ENCODE measurements at places on chromosomes 3 and 15.

- peak; percentile 40 for DNase-seq
These were observed 1.3 kb downstream of the LRRC15 start for GRCh38 chr3:194367992-194368841.

- DNase-seq, result no peak
These were observed 74.0 kb upstream of the CNTN4 start for GRCh38 chr3:2024713-2025112.

DNA sequence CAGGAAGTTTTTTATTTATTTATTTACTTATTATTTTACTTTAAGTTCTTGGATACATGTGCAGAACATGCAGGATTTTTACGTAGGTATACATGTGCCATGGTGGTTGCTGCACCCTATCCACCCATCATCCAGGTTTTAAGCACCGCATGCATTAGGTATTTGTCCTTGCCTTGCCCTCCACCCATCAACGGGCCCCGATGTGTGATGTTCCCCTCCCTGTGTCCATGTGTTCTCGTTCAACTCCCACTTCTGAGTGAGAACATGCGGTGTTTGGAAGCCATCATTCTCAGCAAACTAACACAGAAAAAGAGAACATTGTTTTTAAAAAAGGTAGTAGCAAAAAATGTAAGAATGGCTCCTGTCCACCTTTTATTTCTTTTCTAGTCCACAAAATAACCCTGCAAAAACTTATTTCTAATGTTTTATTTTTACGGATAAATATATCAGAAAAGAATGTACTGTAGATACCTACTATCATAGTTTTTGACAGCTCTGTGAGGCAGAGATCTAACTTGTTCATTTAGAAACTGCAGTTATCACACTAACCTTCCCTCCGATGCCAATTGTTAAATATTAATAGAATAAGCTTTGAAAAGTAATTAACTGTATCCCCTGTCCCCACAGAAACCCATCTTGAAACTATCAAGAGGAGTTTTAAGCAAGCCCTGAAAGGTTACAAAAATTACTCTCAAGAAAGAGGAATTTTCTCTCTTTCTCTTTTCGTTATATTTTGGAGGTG, 189.2 kb downstream of the LPP start:
- DNase-seq, result no peak

- DNase-seq, result no peak
These were observed 1.6 kb downstream of the EIF4E3 start for GRCh38 chr3:71723452-71724170.

- DNase-seq, result peak; percentile 87
These were observed 1.5 kb upstream of the MYNN start for GRCh38 chr3:169771497-169772304.

DNA sequence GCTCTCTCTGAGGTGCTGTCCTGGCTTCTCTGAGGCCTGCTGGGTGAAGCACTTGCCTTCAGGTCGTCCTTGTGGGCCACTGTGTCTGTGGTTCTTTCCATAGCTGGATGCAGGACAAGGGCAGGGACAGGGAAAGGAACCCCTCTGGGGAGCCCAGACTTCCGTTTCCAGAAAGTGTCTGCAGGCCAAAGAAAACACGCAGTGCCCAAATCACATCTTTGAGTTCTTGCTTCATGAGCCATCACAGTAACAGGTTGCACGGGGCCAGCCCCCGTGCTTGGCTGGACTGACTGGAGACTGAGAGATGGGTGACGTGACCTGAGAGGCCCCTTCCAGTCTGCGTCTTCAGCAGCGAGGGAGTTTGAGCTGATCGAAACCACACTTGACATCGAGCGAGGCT, 115.8 kb downstream of the GABRG3 start:
- no peak for DNase-seq

GRCh38 chr3:157606852-157607197, 103.6 kb upstream of the VEPH1 start:
- DNase-seq, result no peak

GRCh38 chr3:66378256-66378655, 122.6 kb downstream of the LRIG1 start:
- DNase-seq, result peak; percentile 76

Measured in neural progenitor cell (in vitro differentiated cells).